ENCODE measurements at places on chromosomes 7 and 10.

- no peak for DNase-seq
Observed at GRCh38 chr7:157432541-157432956, 95.7 kb downstream of the DNAJB6 start.

GRCh38 chr7:54774785-54775740 lies 16.1 kb upstream of the SEC61G start:
- DNase-seq, result no peak

DNA sequence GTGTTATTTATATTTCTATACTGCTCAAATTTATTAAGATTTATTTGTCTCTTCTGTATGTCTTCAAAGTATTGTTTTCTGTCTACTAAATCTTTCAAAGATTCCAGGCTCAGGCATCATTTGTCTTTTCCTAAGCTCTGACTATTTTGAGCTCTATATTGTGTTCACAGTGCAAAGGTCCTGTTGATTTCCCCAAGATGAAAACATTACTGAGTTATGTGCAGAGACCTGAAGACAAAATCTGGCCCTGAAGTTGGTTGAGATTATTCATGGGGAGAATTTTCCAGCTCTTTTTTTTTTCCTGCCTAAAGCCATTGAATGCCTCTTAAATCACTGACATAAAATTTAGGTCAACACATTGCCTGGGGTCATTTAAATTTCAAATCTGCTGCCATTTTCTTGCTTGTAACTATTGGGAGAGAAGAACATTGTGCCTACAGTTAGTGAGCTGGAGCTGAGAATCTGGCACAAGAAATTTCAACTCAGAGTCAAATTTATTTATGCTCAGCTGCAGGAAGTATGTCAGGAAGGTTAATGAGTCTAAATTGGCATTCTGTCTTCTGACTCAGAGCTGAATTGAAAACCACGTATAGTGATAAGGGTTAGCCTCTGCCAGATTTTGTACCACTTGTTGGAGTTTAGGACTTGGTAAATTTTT lies 31.6 kb downstream of the CSTF2T start:
- DNase-seq, result no peak

GRCh38 chr7:87354749-87355148 lies 9.3 kb downstream of the CROT start:
- DNase-seq, result no peak

DNA sequence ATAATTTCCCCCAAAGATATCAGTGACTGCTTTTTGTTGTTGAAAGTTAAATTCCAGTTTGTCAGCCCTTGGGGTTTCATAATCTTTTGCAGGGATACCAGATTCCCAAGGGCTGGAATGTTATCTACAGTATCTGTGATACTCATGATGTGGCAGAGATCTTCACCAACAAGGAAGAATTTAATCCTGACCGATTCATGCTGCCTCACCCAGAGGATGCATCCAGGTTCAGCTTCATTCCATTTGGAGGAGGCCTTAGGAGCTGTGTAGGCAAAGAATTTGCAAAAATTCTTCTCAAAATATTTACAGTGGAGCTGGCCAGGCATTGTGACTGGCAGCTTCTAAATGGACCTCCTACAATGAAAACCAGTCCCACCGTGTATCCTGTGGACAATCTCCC lies 3.2 kb downstream of the CYP26A1 start:
- DNase-seq, result no peak

- DNase-seq, result no peak
Observed at GRCh38 chr10:5506246-5506645, 6.9 kb upstream of the CALML5 start.

- DNase-seq, result no peak
Observed at GRCh38 chr10:52903397-52903938, 130.9 kb upstream of the MBL2 start.

- DNase-seq, result no peak
Observed at GRCh38 chr7:16055263-16055976, 365.9 kb downstream of the CRPPA start.

DNA sequence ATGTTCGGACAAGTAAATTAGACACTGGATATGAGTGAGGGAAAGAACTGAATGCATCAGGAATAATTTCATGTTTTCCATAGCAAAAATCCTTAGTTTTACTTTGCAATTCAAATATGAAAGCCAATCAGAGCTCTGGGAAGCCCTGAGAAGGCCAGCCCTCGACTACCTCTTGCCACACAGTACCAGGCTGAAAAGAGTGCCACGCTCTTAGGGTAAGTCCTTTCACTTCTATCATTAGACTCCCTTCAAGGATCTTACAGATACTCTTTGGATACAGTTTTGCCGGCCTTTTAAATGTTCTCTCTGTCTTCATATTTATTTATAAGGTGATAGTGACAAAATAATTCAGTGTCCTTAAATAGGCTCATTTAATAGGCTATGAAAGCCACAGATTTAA lies 1.9 kb downstream of the COBL start:
- DNase-seq, result no peak

DNA sequence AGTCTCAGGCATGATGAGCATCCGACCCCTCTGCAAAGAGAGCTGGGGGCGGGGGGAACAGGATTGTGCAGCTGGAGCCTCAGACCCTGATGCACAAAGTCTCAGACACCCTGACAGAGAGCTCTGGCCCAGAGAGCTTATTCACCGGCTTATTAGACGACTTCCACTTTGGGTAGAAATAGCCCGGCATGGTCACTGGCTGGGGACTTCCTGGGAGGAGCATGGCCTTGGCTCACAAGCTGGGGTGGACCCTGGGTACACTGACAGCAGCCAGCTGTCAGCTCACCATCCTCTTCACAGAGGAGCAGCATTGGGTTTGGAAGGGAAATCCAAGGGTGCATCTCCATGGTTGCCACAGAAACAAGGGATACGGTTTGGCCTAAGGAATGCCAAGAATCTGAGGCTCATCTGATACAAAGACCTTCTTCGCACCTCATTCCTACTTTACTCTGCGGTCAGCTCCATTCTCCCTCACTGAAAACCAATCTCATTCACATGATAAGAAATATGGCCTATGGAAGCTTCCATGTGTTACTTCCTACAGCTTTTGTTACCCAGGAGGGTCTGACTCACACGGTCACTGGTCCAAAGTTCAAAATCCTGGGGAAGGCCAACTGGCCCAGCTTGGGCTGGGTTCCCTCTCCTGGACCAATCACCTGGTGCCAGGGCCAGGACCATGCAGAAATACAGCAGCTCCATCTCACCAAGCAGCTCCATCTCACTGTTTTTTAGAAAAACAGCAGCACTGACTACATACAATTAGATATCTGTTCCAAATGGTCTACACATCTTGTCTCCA lies 25.1 kb downstream of the ZNF467 start:
- no peak for DNase-seq

- no peak for DNase-seq
Observed at GRCh38 chr7:87960239-87960638, 26.2 kb downstream of the ADAM22 start.

DNA sequence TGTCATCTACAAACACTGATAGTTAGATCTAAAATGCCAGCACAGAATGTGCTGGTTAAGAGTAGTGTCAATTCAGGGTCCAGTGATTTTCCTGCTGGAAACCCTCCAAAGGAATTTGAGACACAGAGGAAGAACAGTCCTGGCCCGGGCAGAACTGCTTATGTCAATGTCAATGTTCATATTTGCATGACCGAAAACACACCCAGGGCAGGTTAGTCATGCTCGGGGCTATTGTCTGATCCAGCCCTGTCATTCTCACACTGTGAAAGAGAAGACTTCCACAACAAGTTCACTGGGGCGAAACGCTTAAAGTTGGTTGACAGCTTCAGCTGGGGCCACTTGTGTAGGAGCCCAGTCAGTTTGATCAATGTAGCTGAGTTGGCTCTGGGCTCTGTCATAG lies 139.3 kb downstream of the C1GALT1 start:
- DNase-seq, result no peak

- no peak for DNase-seq
Observed at GRCh38 chr7:120060281-120060680, 212.7 kb upstream of the KCND2 start.

DNA sequence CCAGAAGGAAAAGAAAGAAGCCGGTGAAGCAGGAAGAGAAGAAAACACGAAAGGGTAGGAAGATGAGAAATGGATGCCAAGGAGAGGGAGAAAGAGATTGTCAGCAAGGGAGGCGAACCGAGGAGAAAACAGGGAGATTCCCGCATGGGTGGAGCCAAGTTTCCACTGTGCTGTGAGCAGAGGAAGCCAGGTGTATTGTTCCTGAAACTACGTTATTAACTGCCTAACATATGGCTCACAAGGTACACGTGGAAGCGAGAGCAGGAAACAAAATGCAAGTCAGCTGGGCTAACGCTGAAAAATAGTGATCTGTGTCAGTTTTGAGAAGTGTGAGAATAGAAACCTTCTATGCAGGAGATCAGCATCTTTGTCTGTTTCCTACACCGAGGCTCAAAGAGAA lies 20.4 kb upstream of the HIPK2 start:
- DNase-seq, result no peak

GRCh38 chr7:156993925-156994235 lies 16.6 kb downstream of the MNX1 start:
- no peak for DNase-seq

GRCh38 chr10:77123330-77123729 lies 514.3 kb downstream of the KCNMA1 start:
- DNase-seq, result no peak

- DNase-seq, result peak; percentile 13
Observed at GRCh38 chr7:90312745-90313144, 8.4 kb downstream of the FAM237B start.

DNA sequence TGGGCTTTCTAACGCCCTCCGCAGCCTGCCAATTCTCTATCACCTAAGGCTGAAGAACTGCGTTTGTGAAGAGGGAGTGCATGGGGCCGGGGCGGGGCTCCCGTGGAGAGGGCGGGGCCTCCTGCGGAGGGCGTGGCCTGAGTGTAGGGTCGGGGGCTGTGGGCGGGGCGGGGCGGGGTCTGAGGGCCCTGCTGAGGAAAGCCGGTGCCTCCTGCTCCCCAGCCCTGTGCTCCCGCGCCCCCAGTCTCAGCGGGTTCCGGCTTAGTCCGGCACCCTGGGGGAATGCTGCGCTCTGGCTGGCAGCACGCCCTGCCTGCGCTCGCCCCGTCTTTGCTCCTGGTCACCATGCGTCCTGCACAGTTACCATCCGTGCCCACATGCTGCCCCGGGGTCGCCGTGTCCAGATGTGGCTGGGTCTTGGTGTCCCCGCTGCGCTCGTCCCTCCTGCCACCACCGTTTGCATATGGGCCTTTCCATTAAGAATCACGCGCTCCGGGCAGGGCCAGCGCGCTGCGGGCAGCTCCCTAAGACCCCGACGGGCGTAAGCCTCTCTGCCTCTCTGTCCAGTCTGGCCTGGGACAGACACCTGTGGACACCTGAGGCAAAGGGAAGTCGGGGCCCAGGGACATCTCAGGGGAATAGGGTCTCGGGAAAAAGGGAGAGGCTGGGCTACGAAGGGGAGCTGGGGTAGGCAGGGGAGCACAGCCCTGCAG lies 144.0 kb upstream of the RET start:
- DNase-seq, result no peak

DNA sequence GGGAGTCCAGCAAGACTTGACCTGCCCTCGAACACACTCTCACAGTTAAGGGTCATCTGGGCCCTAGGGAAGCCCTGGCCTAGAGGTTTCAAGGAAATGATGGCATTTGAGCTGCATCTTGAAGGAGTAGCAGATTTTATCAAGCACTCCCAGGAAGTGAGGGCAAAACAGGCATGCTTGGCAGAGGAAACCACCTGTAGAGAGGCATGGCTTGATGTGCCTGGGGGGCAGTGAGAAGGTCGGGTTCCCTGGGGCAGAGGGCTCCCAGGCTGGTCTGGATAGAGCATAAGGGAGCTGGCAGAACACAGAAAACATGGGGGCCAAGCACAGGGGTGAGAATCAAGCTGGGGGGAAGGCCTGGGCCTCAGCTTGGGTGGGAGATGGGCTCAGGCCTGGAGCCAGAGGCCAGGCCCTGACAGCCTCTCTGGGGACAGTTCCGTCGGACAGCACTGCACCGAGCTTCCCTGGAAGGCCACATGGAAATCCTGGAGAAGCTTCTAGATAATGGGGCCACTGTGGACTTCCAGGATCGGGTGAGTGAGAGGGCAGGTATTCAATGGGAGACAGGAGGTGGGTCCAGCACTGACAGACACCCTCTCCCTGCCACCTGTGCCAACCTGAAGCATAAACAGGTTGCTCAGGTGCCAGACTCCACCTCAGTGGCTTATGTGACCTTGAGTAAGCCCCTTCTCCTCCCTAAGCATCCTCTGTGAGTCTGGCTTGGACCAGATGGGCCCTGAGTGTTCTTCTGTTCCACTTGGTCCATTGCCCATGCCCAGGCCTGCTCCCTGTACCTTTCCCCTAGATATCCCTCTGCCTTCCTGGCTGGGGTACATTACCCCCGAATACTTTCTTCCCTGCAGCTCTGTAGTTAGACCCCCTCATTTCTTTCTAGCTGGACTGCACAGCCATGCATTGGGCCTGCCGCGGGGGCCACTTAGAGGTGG lies 3.5 kb upstream of the HOGA1 start:
- no peak for DNase-seq

DNA sequence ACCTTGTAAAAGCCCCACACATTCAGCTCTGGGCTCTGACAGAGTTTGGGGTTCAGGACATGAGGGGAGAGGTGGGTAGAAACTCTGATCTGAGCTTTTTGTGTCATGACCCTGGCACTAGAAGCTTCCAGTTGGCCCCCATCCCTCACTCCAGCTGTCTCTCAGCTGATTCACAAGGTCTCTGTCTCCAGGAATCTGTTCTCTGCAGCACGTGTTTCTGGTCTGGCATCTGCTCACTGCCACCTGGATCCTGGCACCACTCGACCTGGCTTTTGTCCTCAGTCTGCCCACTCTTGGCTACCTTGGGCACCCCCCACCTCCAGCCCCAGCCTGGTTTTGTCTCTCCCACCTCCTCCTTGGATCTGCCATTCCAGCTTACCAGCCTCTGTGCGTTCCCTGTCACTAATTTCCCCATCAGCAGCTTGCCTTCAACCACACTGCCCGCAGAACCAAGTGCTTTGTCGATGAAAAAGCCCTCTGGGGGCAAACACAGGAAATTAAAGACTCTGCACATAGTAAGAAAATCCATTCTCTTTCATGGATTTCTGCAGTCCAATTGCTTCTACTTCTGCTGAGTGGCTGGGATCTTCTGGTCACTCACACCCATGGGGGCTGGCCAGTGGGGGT lies 18.3 kb upstream of the ADCYAP1R1 start:
- no peak for DNase-seq

DNA sequence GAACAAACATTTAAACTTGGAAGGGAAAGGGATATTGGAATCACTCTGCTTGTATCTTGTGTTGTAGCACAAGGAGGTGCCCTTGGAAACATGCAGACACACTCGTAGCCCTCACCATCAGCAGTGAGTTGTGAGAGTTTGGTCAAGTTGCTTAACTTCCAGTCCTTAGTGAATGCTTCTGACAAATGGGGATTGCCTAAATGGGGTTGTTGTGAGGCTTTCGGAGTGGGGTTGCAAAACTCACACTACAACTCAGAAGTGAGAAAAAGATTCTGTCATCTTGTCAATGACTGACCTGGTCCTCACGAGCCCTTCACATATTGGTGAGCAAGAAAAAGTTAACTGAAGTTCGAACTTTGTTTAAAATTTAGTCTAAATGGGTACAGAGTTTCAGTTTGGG lies 29.0 kb upstream of the GSDME start:
- DNase-seq, result no peak
